ENCODE measurements at places on chromosomes 12 and 14.

- no peak for DNase-seq
Measured at GRCh38 chr14:34067587-34067986, 116.7 kb upstream of the EGLN3 start.

DNA sequence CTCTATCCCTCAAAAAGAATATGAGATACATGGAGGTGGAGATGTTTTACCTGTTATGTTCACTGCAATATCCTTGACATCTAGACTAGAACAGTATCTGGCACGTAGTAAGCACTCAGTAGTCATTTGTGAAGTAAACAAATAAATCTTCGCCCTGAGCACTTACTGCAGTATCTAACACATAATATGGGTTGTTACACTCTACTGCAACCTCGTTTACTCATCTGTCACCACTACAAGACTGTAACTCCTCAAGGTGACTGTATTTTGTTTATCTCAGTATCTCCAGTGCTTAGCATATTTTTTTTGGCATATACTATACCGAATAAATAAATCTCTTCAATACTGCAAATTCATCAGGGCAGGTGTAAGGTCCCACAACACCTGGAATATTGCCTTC is 66.1 kb downstream of the WASHC3 start:
- DNase-seq = no peak

DNA sequence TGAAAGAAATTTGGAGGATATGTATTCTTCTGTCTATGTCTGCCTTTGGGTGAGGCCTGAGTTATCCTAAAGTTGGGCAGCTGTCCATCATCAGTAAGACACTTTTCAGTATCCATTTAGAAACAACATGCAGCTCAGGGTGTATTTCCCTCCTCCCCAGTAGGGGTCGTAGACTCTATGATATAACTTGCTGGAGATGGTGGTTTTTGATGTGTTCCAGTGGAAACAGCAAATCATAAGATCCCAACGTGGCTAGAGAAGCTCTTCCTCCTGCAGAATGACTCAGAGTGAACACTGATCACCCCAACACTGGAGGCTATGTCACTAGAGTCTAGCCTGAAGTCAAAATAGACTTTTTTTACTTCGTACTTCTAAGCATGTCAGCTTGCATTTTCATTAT is 331.6 kb upstream of the STXBP6 start:
- no peak for DNase-seq

- DNase-seq = no peak
Measured at GRCh38 chr12:3193131-3193530, 116.0 kb downstream of the TSPAN9 start.

DNA sequence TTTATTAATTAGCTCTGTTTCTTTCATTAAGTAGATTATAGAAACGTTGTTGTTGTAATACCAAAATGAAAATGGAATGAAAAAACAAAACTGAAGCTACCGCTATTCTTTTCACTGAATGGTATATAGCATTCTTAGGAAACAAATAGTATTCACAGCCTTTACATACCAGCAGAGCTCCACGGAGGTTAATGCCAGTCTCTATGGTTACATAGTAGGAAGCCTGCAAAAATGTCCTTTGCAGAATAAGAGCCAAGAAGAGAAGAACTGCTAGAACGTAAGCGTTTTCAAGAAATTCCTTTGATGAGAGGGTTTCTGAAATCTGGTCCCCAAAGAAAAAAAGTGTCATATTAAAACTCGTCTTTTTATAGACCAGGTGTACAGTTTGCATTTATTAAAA is 30.6 kb downstream of the ABCC9 start:
- DNase-seq = no peak

DNA sequence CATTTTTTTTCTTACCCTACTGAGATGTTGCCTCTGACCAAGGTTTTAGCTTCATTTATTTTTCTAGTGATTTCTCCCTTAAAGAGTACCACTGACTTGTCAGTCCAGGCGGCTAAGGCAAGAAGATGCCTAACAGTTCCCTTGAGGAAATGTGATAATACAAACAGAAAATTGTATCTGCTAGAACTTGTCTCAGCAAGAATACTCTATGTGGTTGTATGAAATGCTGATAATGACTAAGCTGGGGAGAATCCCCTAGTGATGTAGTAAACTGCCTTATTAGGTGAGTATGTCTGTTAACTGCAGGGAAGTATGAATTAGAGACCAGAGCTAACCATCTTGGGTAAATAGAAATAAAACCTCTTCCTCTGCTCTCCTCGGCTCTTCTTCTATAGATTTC is 6.7 kb downstream of the C12orf54 start:
- DNase-seq = no peak

DNA sequence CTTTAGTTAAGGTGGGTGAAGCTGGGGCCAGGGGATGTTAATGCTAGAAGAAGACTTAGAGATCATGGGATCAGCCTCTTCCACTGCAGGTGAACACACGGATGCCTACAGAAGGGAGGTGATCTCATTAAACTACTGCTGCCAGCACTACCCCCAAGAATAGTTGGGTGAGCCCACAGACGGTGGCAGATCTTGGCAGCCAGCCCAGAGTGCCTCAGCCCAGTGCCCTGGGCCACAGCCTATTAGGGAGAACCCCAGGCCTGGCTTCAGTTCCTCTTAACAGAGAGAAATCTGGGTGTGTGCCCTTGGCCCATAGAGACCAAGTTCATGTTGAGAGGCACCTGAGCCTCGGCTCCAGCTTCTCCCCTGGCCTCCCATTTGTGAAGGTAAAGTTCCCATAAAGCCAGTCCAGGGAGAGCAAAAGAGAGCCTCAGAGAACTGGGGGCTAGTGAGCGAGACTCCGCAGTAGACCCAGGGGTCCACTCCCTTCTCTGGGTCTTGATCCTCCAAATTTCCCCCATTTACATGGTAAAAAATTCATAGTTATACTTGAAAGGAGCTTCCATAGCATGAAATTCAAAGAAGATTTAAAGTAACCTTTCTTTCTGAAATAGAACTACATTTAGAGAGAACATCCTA is 125.0 kb upstream of the CCND2 start:
- peak; percentile 24 for DNase-seq

GRCh38 chr12:3133405-3133783 is 56.2 kb downstream of the TSPAN9 start:
- DNase-seq = no peak

- DNase-seq = no peak
Measured at GRCh38 chr12:2151391-2151790, 98.6 kb downstream of the CACNA1C start.

- DNase-seq = no peak
Measured at GRCh38 chr12:27900920-27901879, 71.3 kb downstream of the PTHLH start.

GRCh38 chr14:92507174-92507768 is 6.3 kb upstream of the RIN3 start:
- no peak for DNase-seq

GRCh38 chr12:41212625-41213024 is 24.5 kb downstream of the PDZRN4 start:
- DNase-seq = no peak

DNA sequence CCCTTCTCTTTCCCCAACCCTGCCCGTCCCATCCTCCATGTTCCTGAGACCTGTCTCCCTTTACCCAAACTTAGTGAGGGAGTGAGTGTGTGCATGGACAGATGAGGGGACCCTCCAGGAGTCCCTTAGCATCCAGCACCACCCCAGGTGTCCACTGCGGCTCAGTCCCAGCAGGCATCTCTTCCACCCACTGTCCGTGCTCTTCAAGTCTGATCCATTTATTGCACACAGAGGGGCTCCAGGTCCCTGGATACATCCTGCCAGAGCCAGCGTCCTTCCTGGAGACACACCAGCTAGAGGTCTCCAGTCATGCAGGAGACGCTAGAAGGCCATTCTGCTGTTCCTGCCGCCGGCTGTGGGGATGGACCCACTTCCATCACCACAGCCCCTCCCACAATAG is 239.2 kb downstream of the ADGRD1 start:
- no peak for DNase-seq

- DNase-seq = no peak
Measured at GRCh38 chr14:82445810-82446570, 912.3 kb upstream of the SEL1L start.

DNA sequence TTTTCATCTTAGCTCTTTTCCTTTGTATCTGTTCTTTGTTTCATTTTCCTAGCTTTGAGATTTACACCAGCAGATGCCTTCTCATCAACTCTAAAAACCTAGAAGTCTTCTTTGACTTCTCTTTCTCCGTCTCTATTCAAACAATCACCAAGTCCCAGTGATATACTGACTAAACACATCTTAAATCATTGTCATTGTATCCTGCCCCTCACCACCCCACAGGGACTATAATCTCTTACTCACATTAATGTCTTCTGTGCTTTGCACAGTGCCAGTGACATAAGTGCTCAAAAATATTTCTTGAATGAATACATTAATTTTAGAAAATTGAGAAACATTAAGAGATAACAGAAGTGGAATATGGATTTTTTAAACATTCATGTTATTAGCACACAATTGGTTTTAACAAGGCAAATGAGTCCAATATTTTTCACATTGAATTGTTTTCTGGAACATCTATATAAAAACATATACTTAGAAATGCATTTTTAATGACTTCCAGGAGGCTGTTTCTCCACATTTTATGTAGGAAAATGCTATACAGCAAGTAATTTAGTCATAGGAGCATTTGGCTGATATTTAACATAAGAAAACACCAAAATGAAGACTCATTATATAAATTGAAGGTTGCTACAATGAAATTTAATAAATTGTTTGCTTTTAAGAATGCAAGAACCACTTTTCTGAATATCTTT is 472.8 kb upstream of the PRICKLE1 start:
- DNase-seq = no peak

DNA sequence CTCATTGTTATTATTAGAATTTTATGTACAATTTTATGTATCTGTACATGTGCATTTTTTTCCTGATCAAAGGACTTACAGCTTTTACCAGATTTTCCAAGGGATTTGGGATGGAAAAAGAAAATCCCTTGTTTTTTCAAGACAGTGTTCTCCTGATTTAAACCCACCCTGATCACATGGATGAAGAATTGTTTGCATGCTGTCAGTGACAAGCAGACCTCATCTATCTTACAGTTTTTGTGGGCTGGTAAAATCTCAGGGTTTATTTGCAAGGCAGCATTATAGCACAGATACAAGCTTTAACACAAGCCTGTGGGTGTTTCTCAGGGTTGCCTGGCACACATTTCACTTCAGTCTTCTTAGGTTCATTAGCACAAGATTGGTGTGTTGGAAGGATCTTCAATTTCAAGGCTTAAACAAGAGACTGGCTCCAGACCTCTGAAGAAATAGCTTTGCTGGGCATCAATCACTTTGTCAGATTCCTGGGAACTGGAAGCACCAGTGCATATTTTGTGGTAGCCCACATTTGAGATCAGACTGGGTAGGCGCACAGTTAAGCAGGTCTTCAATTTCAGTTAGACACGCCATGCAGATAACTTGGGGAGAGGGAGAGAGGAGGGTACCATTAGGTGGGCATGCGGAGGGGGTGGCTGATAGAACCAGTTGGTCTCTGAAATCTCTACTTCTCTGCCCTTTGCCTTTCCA is 118.0 kb downstream of the TBX5 start:
- no peak for DNase-seq

DNA sequence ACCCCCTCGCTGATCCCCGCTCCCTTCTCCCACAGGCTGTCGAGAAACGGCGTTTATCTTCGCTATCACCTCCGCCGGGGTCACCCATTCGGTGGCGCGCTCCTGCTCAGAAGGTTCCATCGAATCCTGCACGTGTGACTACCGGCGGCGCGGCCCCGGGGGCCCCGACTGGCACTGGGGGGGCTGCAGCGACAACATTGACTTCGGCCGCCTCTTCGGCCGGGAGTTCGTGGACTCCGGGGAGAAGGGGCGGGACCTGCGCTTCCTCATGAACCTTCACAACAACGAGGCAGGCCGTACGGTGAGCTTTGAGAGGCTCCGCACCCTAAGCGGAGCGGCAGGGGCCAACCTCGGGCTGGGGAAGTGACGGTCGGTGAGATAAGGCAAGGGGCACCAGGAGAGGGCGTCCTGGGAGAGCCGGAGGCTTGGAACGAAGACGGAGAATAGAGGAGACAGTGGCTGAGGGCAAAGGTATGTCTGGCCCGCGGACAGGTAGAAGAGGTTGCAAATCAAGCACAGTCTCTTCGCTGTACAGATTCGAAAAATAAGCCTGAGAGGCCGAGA is 2.3 kb downstream of the WNT1 start:
- DNase-seq = no peak

GRCh38 chr12:57868851-57869268 is 22.3 kb upstream of the CTDSP2 start:
- no peak for DNase-seq

DNA sequence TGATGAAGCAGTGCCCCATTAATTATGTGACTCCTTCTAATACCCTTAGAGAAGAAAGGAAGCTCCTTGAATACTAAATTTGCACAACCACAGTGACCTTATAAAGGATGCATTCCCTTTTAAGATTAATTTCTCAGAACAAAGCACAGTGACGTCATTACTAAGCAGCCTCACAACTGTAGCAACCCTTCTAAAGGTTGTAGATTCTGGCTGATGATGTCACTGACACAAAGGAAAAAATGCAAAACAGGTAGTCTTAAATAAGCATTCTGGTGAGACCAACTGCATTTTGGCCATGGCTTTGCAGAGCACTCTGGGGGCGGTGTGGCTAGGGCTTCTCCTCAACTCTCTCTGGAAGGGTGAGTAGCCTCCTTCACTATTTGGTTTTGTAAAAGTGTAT is 38.4 kb upstream of the OR4E1 start:
- no peak for DNase-seq

GRCh38 chr12:93297032-93297431 is 80.7 kb upstream of the NUDT4 start:
- DNase-seq = no peak

DNA sequence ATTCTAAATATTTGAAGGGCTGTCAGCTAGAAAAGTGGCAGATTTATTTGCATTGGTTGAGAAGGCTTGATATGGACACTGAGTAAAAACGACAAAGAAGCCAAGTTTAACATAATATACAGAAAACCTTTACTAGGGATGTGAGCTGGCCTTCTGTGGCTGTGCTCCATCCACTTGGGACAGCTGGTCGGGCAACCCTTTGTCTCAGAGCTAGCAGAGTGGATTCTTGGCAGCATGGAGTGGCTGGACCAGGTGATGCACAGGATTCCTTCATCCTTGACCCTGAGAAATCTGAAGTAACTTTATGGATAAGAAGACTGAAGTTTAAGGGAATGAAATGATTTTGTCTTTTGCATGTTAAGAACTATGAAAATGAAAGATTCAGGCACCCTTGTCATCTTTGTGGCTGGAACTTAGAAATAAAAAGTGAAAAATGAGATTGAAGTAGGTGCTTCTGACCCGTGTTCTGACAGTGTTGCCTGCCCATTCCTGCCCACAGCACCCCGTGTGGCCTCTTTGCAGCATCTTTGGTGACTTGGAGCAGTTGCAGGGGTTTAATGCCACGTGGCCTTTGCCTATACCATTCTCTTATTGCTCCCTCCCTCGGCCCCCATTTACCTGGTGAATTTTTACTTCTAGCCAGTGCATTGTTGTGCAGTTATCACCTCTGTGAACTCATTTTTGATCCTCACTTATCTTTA is 32.6 kb downstream of the PELI2 start:
- no peak for DNase-seq
